ENCODE measurements at places on chromosomes 2 and 18.

DNA sequence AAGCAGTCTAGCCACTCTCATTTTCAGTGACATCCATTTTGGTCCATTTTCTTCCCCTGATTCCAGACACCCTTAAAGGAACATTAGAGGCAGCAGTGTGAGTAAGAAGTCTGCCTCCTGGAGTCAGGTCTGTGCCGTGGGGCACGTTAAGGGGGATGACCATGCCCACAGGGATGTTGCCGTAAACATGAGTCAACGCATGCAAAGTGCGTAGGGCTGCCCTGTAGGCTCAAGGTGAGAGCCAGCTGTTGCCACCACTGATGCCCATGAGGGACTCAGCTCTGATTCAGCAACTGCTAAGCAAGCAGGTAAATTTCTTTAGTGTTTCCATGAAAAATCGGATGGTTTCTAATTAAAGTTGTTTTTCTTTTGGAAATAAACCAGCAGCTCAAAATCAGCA lies 61.4 kb upstream of the TFCP2L1 start:
- no peak for DNase-seq

- DNase-seq, result no peak
Observed at GRCh38 chr2:173279527-173279868, 75.2 kb upstream of the CDCA7 start.

DNA sequence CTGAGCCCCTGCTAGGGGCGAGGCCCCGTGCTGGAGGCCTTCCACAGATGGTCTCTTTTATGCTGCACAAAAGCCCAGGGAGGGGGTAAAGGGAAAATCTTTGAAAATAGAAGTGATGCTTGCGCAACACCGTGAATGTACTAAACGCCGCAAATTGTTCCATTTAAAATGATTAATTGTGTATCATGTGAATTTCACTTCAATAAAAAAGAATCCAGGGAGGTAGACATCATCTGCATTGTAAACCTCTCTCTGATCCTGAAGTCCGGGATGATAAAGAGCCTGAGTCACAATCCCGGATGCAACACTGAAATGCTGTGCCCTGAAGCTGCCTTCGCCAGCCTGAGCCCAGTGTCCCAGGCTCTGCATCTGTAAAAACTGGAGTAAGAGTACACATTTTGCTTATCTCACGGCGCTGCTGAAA lies 107.7 kb upstream of the PPP1CB start:
- DNase-seq, result peak; percentile 58

DNA sequence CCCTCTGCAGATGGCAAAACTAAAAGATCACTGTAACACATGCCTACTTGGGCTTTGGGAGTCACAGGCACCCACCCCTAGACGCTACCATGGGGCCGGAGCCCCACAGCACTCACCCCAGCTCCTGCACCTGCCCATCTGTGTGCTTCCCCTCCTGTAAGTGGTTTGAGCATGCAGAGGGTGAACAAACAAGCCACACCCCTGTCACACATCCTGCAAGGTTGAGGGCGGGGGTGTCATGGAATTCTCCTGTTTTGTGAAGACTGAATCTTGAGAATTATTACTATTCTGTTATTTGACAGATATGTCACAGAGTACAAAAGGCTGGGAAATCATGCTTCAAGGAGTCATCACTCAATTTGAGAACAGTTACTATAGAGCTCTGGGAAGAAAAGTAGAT lies 60.9 kb downstream of the RFTN2 start:
- no peak for DNase-seq

DNA sequence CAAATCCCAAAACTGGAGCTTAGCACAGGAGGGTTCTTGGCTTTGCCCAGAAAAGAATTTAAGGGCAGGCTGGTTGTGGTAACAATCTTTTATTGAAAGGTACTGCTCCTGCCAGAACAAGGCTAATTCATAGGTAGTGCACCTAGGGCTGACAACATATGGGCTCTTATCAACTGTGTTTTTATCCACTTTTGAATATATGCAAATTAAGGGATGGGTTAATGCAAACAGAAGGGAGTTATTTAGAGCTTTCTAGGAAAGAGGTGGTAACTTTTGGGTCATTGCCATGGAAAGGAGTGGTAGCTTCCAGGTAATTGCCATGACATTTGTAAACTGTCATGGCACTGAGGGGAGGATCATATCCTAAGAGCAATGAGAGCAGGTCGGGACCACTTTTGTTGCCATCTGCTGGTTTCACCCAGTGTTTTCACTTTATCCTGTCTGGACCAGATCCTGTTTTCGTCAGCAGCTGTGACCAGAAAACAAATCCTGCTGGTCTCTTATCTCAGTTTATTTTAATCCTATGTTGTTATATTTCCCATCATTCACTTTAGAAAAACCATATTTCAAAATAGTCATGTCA lies 981 bp downstream of the C2orf66 start:
- DNase-seq, result no peak

GRCh38 chr18:9858642-9859041 lies 27.1 kb upstream of the TXNDC2 start:
- no peak for DNase-seq

DNA sequence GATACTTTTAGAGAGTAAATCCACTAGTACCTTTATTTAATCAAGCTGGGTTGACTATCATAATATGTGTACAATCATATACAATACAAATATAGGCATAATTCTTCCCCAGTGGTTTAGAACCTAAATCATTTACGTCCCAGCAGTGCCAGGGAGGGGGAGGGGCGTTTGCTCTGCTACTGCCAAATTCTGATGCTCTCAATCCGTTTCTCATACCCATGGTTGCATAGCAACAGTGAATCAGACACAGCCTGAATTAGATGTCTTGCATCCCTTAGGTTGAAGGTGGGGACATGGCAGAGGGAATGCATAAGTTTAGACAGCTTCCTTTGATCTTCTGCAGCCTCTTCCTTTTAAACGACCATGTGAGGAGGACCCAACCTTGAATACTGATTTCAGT lies 135.4 kb downstream of the ABCA12 start:
- peak; percentile 4 for DNase-seq
